ENCODE measurements at places on chromosomes 1 and 21. TPM values are rescaled to one million over a fixed set of nuclear protein-coding genes. Genes with fewer than 3 reads are reported as not detected.

- no peak for DNase-seq
These were observed 28.6 kb upstream of the STUM start for GRCh38 chr1:226519716-226520598.

- no peak for DNase-seq
These were observed 2.5 kb downstream of the COL6A1 start for GRCh38 chr21:45983981-45984551.

DNA sequence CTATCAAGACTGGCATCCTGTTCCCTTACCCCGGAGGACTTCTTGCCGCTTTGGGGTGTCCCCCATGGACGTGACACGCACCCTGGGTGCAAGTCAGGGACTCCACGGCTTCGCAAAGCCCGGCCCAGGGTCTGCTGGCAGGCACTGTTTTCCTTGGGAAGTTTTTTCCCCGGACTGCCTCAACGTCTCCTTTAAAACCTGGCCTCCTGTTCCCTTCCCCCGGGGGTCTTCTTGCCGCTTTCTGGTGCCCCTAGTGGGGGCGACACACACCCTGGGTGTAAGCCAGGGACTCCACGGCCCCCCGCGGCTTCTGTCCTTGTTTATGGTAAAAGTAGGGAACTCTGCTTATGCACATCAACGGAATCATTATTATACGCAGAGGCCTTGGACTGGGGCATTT is 136.6 kb downstream of the LIPI start:
- DNase-seq, result no peak

DNA sequence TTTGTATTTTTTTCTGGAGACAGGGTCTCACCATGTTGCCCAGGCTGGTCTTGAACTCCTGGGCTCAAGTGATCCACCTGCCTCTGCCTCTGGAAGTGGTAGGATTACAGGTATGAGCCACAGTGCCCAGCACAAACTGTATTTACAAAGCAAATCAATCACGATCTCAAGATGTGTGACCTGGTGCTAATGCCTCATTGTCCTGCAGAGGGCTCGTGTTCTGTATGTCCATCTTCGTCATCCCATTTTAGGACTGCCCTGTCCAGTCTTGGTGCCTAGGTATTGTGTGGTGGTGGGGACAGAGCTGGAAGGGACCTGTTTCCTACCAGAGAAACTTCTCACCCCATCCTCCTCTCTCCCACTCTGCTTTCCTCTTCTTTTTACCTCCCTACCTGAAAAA is 20.2 kb downstream of the PROK1 start:
- DNase-seq, result no peak

TNFAIP8L2 gene
- 1.2 TPM for polyA plus RNA-seq

DNA sequence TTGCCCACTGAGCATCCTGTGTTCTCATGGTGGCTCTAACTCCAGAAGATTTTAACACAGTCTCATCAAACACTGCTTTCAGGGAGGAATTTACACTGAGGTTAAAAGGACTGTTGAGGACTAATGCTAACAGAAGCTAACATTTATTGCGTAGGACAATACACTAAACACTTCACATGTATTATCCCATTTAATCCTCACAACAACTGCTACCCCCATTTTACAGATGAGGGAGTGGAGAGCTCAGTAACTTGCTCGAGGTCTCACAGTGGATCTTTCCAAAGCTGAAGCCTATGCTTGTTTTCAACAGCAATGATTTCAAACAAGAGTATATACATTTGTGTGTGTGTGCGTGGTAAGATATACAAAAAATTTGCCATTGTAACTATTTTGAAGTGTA is 13.9 kb downstream of the ATF3 start:
- DNase-seq, result no peak

DNA sequence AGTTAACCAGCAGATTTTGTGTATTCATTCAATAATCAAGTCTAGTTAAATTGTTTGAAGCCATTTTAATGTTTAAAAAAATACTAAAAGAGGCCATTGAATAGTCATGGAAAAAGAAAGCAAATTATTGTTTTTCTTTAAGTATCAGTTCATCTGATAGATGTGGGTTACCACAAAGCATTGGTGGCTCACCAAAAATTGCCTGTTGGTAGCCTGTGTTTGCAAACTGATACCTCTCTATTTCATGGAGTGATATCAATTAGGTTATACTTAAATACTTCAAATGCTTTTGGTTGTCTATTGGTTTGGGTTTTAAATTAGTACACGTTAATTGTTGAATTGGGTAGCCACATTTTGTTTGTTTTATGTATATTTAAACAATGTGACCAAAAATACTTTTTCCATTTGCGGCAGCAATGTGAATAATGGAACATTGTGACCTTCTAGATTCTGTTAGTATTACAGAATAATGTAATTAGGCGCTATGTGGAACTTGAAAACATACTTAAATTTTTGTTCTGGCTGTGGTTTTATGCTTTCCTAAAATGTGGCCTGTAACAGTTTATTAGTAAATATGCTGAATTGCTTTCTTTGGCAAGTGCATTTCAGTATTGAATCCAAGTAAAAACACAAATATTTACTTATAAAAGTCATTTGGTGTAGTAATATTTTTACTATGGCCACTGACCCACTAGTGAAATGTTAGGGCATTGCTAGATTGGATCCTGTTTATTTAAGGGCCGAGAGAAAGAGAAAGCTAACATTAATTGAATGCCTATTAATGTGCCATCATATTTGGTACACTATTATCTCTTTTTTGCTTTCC is 37.1 kb upstream of the NBL1 start:
- no peak for DNase-seq

GRCh38 chr1:237877631-237878030 is 13.1 kb downstream of the ZP4 start:
- no peak for DNase-seq

KCNN3 gene
- 2.5 TPM for polyA plus RNA-seq

DNA sequence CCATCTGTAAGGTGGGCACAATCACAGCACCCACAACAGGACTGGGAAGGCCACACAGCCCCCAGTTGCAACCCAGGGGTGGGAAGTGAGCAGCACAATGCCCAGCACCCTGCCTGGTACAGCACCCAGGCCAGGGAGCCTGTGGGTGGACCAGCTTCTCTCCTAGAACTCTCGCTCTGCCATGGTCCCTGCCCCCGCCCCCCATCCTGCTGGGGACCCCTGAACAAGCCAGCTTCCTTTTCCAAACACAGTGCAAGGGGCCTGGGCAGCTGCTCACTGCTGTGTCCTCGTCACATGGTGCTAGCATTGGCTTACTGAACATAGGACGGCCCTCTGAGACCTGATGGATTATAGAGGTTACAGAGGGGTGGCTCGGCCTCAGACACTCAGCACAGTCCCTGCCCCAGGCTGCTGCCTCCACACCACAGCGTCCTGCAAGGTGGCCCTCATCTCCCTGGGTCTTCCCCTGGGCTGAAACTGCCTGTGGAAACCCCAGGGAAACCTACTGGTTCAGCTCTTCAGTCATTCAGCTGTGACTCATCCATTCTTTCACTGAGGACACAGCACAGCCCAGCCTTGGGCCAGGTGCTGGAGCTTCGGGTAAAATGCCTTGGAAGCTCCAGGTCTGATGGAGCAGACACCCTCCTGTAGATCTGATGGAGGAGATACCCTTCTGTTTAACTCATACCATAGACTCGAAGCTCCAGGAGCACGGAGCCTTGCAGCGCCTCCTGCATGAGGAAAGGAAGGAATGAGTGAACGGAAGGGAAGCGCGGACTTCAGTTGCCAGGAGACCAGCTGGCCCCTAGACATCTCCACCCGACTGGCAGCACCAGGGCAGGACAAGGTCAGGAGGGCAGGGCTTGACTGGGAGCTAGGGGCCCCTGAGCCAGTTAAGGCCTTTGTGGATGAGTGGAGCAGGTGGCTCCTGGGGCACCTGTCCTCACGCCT is 8.1 kb upstream of the PRDM16 start:
- DNase-seq, result no peak

GRCh38 chr1:208289716-208290115 is 45.5 kb upstream of the PLXNA2 start:
- no peak for DNase-seq

CFHR3 gene
- 0.42 TPM for polyA plus RNA-seq

- DNase-seq, result no peak
These were observed 101.7 kb upstream of the TTC34 start for GRCh38 chr1:2903226-2903625.

DNA sequence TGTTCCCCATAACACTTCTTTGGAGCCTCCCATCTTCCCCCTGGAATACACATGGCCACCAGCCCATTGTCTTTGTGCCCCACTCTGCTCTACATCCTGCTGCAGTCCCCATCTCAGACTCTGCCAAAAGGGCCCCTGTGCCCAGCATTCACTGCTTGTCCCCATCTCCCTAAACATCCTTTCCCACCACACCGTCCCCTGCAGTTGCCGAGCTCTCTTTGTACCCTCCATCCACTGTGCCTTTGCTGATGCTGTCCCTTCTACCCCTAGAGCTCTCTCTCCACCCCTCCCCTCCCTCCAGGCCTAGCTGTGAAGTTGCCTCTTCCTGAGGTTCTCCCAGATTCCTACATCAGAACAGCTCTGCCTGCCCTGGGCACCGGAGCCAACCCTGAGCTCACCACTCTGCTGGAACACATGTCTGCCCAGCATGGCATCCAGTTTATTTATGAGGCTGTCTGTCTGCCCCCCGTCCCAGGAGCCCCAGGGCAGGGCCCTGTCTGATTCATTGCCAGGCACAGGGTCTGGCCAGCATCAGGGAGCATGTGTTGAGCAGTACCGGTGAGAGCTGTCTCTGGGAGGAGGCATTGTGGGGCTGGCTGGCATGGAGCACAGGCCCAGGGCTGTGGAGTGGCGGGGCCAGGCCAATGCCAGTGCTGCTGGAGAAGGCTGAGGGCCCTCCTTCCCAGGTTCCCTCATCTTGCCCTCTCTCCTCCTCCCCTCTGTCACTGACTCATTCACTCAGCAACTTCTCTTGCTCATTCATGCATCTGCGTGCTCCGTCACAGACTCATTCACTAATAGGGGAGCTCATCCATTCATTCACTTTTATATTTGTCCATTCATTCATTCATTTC is 28.8 kb downstream of the EDN2 start:
- DNase-seq, result no peak

UBL4B gene
- polyA plus RNA-seq, result not detected

CASQ2 gene
- polyA plus RNA-seq, result 0.71 TPM

GRCh38 chr1:92515796-92516201 is 29.1 kb upstream of the GFI1 start:
- no peak for DNase-seq
